ENCODE measurements at places on chromosomes 6 and 20.
A peak's percentile ranks its signal among the peaks of the same experiment; 100 is the strongest.

- DNase-seq = peak; percentile 15
These were observed 41.0 kb upstream of the RPS6KA2 start for GRCh38 chr6:166667796-166668610.

DNA sequence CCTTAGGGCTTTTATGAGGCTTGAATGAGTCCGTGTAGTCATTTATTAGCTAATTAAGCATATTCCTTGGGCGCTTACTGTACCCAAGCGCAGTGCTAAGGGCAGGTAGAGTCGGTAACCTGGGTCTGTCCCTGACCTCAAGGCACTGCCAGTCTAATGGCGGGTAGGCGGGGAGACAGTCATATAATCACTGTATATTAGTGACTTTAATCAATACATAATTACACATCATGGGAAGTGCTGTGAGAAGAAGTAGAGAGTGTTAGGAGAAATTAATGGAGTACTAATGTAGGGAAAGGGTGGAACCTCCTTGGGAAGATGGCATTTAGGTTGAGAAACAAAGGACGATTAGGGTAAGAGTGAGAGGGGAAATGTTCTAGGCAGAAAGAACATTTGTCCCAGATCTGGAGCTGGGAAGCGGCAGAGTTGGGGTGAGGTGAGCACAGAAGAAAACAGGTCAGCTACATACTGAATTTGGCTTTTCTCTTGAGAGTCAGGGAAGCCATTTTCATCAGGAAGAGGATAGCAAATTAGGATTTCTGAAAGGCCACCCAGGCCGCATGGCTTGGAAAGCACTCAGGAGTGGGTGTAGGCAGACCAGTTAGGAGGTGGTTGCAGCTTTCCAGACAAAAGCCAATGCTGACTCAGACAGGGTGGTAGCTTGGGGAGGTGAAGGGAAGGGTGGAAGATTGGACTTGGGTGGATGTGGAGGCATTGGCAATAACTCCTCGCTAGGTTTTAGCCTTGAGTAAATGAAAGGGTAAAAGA, 954 bp upstream of the BLCAP start:
- no peak for DNase-seq

DNA sequence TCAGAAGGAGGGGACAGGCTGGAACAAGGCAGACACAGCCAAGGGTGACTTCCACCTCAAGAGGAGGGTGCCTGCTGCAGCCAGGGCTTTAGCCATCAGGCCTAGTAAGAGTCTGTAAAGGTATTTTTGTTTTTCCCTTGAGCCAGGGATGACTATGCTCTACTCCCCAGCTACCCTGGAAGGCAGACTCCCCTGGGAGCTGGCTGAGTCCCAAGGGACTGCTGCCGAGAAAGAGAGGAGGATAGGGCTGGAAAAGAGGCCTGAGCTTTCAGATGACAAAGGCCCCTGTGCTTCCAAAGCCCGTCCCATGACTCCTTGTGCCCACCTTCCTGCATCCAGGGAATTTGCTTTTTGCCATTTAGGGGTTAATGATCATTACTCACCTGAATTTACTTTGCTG, 14.0 kb upstream of the GSTA4 start:
- DNase-seq = no peak

- DNase-seq = no peak
These were observed 143.2 kb upstream of the RUNX2 start for GRCh38 chr6:45184937-45185336.

DNA sequence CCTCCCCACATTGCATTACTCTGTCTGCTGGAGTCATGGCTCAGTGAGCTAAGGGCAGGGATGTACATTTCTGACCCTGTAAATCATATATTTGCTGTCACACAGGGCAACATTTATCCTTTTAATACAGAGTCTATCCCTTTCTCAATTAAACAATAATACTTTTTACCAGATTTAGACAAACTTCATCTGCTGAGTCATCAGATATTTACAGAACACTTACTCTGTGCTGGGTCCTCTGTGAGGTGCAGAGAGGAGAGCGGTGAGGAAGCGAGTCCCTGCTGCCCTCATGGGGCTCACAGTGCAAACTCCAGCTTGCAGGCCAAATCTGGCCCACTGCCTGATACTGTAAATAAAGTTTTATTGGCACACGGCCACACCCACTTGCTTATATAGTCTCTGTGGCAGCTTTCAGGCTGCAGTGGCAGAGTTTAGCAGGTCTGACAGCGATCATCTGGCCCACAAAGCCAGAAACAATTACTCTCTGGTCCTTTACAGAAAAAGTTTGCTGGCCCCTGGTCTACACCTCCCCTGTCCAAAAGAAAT, 144.5 kb downstream of the CDH26 start:
- DNase-seq = no peak

DNA sequence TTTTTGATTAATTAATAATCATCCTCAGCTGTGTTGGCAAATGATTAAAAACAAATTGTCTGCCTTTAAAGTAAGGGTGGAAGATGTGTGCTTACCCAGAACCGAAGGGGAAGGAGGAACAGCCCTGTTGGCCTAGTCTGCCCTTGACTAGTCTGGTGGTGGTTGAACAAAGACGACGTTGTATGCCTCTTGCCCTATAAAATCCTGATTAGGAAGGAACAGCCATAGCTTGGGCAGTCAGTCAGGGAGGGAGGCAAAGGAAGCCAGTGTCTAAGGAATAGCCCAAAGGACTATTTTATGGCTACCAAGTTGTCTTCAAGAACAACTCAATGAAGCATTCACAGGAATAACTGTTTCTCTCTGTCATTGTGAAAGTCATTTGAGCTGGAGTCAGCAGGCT, 70.7 kb downstream of the PRDM1 start:
- no peak for DNase-seq

GRCh38 chr6:28474441-28475219, 31.3 kb upstream of the ZSCAN23 start:
- peak; percentile 19 for DNase-seq

GRCh38 chr20:4638826-4639225, 82.9 kb upstream of the PRND start:
- DNase-seq = no peak

GRCh38 chr6:13079096-13079723, 249.1 kb downstream of the TBC1D7 start:
- no peak for DNase-seq

GRCh38 chr6:32668226-32668747, 1.8 kb upstream of the HLA-DQB1 start:
- DNase-seq = no peak

GRCh38 chr6:137928286-137928685, 61.2 kb downstream of the TNFAIP3 start:
- no peak for DNase-seq

- no peak for DNase-seq
These were observed 22.6 kb upstream of the SYNDIG1 start for GRCh38 chr20:24446811-24447210.

DNA sequence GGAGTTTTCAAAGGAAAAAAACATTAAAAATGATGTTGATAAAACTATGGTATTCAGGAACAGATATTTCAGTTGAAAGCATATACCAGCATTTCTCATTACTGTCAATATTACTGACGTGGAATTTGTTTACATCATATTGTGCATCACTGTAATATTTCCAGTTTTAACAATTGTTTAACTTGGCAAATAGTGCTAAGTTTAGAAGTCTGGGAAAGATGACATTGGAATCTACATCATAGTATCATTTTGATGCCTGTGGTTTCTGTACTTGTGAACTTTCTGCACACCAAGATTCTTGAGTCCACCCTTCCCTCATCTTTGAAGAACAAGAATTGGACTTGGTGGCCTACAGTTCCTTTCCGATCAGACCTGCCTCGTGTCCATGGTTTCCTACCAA, 98.1 kb downstream of the RALGAPA2 start:
- no peak for DNase-seq

DNA sequence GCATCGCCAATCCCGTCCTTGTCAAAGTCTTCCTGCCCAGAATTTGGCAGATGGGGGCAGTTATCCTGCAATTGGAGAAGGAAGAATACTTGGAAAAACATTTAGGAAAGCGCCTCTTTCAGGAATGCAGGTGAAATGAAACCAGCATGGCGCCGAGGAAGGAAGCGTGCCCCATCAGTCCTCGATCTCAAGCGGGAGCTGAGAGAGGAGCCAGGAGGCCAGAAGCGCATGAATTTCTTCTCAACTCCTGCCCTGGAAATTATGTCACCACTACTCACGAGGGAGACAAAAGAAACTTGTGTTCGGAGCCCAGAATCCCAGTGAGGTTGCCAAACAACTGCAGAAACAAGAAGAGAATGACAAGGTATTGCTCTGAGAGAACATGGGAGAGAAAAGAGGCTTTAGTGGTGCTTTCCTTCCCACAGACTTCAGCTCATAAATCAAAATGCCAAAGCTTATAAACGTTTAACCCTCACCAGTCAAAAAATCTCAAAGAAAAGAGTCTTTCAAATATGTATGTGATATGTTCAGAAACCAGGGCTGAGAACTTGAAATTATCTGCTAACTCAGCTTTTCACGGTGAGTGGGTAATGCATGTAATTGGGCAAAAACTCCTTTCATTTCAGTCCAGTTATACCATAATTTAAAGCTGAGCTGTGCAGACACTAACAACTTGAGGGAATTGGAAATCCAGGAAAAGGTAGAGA, 23.9 kb downstream of the THBS2 start:
- no peak for DNase-seq

DNA sequence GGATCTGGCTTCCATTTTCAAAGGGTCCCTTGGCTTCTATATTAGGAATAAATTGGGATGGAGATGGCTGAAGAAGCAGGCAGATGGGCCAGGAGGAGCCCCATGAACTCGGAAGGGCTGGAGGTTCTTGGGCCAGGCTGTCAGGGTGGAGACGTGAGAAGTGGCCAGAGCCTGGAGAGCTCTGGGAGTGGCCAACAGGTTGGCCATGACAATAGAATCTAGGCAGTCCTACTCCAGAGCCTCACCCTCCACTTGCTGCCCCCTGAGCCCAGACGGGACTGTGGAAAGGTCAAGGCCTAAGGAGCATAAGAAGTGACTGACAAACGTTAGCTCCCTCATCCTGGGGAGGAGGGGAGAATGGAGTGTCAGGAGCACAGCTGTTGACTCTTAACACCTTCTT, 62.1 kb downstream of the STK35 start:
- DNase-seq = no peak

GRCh38 chr20:46446851-46447250, 40.4 kb upstream of the ELMO2 start:
- DNase-seq = no peak

Measured in NCI-H345 (cell line).